Femur (tissue), 1 donor: ENCODE measurements at places on chromosomes 1 and 21.

GRCh38 chr1:176628775-176629174 is 165.8 kb downstream of the PAPPA2 start:
- DNase-seq: no peak

DNA sequence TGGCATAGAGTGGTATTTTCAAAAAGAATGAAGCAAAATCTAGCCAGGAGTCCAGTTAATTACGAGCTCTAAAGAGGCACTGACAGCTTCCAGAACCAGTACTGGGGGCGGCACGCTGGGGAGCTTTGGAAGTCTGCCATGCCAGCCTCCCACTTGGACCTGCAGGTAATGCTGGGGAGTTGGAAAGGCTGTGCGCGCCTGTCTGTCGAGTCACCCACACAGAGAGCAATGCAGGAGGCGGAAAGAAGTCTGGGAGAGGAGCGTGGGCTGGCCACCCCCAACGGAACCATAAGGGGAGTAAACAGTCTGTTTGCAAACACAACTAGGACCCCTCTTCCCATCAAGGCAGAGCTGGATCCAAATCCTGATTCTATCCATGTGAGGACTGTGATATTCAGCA is 84.5 kb downstream of the BEND5 start:
- no peak for DNase-seq

DNA sequence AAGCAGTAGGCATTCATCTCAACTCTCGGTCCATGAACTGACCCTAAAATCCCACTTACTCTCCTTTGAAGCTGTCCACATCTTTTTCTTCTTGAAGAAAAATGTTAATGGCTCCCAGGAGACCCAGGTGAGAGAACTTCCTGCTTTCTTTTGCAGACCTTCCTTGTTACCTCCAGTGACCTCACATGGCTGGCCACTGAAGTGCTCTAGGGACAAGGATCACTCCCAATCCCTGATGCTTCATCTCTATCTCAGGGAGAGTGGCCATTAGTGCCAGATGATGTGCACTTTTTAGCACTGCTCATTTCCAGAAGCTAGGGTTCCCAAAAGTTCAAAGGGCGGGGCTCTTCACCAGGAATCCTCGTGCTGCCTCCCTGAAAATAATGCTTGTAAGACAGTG is 16.2 kb downstream of the PLXNA2 start:
- DNase-seq: no peak

DNA sequence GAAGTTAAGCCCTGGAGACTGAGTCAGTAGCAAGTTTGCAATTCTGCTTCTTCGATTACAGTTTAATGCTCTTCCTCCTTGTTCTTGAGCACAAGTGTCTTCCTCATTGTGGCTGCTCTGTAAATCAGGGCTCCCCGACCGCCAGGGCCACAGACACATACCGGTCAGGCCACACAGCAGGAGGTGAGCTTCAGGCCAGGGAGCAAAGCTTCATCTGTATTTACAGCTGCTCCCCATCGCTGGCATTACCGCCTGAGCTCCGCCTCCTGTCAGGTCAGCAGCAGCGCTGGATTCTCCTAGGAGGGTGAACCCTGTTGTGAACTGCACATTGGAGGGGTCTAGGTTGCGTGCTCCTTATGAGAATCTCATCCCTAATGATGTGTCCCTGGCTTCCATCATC is 1.7 kb upstream of the TRAPPC10 start:
- no peak for DNase-seq

DNA sequence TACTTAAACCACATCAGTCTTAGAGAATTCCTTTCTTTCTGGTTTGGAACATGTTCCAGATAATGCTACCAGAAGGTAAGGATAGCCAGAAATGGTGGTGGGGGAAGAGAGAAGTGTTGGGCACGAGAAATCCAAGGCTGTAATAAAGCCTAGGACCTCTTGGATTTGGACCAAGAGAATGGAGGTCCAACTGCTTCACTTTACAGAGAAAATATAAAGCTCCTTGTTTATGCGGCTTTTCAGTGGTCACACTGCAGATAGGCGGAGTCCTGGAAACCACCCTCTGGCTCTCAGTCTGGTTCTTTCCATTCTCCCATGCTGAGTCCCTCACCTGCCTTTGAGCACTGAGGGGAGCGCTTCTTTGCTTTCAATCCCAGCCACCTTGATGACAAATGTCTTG is 87.8 kb downstream of the ADCY10 start:
- DNase-seq: peak; percentile 31

GRCh38 chr1:186374303-186375151 is 526 bp downstream of the TPR start:
- no peak for DNase-seq

DNA sequence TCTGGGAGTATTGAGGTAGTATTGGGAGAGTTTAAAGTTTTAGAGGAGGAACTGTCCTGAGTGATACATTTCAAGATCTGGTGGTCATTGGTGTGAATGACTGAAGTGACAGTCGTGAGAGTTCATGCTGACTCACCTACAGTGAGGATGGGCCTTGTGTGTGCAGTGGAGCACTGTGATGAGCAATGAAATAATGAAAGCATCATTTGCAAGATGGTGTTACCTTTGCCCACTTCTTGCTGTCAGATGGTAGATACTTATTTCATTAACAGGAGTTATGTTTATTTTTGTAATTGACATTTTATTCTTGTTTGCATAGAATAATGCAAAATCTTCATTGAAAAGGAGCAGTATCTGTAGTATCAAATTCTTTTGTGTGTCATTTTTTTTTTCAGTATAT is 29.0 kb downstream of the POU2F1 start:
- no peak for DNase-seq

DNA sequence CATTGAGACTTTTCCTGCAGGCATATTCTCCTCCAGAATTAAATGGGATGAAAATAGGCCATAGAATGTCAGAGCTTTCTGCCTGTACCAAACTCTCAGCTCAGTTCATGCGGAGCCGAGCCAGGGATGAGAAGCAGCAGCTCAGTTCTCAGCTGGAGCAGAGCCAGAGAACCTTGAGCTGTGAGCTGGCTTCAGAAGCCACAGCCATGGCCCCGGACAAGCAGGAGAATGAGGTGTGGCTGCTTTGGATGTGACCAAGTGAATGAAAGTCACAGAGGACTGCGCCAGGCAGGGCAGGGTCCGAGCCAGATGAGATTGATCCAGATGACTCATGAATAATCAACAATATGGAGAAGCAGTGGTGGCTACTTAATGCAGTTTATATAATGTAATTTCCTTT is 633.8 kb downstream of the NCAM2 start:
- no peak for DNase-seq

DNA sequence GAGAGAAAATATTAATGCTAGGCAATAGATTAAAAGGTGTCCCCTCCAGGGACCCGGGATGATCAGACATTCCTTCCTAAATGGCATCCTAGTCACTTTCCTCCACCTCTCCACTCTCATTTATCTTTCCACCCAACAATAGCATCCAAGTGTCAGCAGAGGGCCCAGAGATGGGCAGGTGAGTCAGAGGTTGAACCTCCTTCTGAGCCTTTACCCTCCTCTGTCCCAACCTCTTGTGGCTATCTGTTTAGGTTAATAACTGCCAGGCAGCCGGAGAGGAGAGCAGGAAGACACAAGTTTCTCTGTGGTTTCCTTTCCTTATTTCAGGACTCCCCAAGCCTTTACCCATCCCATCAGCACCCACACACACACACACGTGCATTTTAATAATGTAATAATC is 4.1 kb downstream of the GJA5 start:
- no peak for DNase-seq

DNA sequence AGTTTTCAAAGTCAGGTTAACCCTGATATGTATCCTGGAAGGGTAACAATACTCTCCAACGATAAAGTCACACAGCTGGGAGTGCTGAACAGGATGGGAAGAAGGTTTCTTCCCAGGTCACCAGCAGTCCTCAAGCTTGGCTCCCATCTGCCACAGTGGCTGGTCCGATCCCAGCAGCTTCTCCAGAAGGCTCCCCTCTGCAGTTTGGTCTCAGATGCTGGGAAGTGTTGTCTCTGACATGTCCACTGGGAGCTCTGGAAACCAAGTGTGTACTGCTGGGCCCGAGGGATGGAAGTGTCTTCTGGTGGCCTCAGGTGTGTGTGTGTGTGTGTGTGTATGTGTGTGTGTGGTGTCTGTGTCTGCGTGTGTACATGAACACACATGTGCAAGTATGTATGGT is 16.4 kb upstream of the GNL2 start:
- DNase-seq: no peak

GRCh38 chr1:63721531-63722189 is 52.2 kb upstream of the ROR1 start:
- no peak for DNase-seq

GRCh38 chr1:168623831-168624230 is 47.4 kb downstream of the XCL1 start:
- DNase-seq: no peak

DNA sequence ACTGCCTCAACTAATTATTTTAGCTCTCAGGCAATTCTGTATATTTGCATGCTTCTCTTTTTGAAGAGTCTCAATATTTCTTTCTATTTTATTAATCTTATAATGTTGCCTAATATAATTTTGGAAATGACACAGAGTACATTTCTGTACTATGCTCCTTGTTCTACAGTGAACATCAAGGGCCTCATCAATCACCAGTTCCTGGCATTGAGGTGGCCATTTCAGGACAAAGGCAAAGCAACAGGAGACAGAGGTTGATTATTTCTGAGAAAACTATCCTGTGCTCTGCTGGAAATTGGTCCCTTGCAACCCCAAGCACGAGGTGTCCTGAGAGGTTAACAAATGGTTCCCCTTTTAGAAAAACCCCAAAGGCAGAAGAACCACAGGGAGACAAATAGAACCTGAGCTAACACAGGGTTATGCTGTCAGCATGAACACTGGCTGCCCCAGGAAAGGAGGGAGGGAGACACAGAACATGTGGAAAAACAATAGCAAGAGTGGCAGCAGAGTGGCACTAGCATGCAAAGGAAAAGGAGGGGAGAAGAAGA is 63.9 kb upstream of the VAV3 start:
- DNase-seq: no peak

- DNase-seq: no peak
Observed at GRCh38 chr1:13797397-13797796, 97.4 kb downstream of the PRDM2 start.

- DNase-seq: no peak
Observed at GRCh38 chr1:72498371-72498770, 216.0 kb upstream of the NEGR1 start.

DNA sequence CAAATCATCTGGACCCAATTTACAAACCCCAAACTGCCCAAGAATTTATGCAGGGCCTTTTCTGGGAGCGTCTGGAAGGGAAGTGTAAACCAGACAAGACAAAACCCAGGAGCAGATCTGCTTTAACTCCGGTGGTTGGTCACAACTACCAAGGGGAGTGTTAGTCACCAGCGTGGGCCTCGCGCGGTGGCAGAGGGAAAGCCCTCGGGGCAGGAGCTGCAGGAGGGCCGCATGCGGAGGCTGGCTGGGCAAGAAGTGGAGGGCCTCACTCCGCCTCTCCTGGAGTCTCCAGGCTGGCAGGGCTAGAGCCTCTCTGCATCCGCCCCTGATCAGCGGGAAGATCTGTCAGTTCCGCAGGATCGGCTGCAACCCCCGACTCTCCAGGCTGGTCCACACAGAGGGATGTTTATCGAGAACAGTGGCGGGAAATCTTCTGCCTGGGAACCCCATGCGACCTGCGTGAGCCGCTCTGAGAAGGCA is 2.0 kb downstream of the COL24A1 start:
- DNase-seq: peak; percentile 52

DNA sequence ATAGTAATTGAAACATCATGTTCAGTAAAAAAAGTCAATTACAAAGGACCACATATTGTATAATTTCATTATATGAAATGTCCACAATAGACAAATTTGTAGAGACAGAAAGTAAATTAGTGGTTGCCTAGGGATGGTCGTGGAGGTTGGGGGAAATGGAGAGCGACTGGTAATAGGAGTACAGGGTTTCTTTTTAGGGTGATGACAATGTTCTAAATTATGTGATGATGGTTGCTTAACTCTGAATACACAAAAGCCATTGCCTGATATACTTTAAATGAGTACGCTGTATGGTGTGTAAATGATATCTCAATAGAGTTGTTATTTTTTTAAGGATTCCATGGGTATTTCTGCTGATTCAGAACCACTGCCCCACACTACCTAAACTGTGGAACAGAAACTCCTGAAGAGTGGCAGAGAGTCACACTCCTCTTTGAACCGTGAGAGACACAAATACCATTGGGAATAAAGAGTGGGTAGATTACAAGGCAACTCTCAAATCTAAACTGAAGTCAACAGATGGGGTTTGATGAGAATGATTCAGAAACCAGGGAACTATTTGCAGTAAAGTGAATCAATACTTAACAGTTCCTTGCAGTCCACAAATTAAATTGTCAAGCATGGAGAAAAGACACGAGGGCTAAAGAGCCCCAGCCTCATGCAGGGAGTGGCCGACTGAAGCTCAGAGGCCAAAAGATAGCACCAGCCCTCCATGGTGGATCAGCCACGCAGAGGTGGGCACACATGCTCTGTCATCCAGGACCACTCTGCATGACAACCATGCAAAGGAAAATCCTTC is 118.0 kb downstream of the CAPN8 start:
- no peak for DNase-seq

DNA sequence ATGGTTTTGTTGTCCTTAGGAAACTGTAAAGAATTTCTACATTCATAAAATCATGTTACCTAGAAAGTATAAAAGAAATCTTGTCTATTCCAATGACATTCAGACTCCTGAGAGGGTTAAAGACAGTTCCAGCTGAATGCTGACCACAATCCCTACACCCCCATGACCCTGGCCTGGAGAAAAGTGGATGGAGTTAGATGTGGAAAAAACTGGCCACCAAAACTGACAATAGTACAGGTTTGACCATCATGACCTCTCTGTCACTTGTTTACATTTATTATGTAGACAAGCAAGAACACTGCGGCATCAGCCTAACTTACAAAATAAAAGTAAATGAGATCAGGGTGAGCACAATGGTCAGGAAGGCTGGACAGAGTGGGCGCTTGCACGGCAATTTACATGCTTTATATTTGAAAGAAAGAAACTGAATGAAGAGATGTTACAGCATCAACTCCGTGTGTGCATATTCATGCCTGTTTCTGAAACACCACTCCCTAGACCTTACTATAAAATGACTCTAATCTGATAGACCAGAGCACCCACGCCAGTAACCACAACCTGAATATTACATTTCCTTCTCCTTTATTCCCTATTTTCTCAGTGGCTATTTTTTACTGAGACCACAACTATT is 116.0 kb downstream of the ESRRG start:
- DNase-seq: no peak

- DNase-seq: no peak
Observed at GRCh38 chr1:162197041-162197531, 127.6 kb downstream of the NOS1AP start.

DNA sequence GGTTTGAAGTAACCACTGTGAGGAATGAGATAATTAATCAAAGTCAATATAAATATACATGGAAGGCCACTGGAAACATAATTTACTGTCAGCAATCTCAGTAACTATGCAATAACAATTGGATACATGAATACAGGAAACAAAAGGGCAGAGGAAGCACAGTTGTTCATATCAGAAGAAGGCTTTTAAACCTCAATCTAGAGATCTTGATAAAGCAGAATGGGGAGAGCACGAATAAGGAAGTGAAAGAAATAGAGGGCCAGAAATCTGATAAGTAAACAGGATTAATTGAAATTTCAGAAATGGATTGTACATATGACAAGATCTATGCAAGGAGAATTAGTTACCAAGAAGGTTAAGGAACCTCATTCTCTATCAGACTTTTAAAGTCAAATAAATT is 93.0 kb downstream of the EVI5 start:
- no peak for DNase-seq

GRCh38 chr1:53557369-53557768 is 98.2 kb downstream of the DMRTB1 start:
- DNase-seq: peak; percentile 9
